ENCODE measurements at places on chromosomes 16 and 17.

GRCh38 chr17:19945009-19945626, 32.5 kb downstream of the AKAP10 start:
- H3K36me3 ChIP-seq = peaks cover 11% of the 10 kb centered on the region
- no peaks in the 10 kb centered on the region for H3K27me3 ChIP-seq

GRCh38 chr16:50268352-50268751, 2.0 kb downstream of the ADCY7 start:
- no peak overlapping the region for H3K27ac ChIP-seq
- no peaks in the 10 kb centered on the region for H3K27me3 ChIP-seq
- no peaks in the 10 kb centered on the region for H3K36me3 ChIP-seq
- no peak for DNase-seq
- peaks cover 74% of the 10 kb centered on the region for H3K4me1 ChIP-seq

- H3K27ac ChIP-seq = no peak overlapping the region
- no peak overlapping the region for H3K4me3 ChIP-seq
- no peaks in the 10 kb centered on the region for H3K36me3 ChIP-seq
- no peaks in the 10 kb centered on the region for H3K27me3 ChIP-seq
- H3K4me1 ChIP-seq = no peaks in the 10 kb centered on the region
Measured at GRCh38 chr17:77670173-77670572, 288.3 kb upstream of the TNRC6C start.

GRCh38 chr17:33596899-33597298, 303.8 kb upstream of the ASIC2 start:
- no peak overlapping the region for H3K27ac ChIP-seq
- no peak overlapping the region for H3K4me3 ChIP-seq
- no peaks in the 10 kb centered on the region for H3K27me3 ChIP-seq
- no peaks in the 10 kb centered on the region for H3K36me3 ChIP-seq

DNA sequence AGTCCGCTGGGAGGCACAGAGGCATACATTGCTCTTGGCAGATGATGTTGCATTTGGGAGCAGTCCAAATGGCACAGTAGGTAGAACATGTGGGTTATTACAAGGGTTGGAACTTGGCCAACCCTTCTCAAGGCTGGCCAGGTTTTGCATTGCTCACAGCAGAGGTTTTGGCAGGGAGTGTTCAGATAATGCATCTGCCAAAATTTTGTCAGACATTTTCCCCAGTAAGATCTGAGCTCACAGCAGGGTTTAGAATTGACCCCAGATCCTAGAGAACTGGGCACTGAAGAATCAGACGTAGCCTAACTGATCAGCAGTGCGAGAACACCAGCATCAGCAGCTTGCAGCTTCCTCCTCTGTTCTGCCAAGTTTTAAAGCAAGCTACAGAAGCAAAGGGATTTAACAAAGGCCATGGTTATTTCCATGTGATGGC, 468.8 kb upstream of the KIF2B start:
- H3K36me3 ChIP-seq = no peaks in the 10 kb centered on the region
- peak; percentile 52 for DNase-seq
- no peak overlapping the region for H3K27ac ChIP-seq
- no peak overlapping the region for H3K4me3 ChIP-seq

- H3K36me3 ChIP-seq = peaks cover 63% of the 10 kb centered on the region
- H3K4me1 ChIP-seq = peaks cover 43% of the 10 kb centered on the region
- H3K27me3 ChIP-seq = no peaks in the 10 kb centered on the region
- peak within 1 kb of the TSS; percentile 94 for H3K27ac ChIP-seq
- DNase-seq = peak; percentile 98
Measured at GRCh38 chr16:30075503-30076275, at the start of gene PPP4C. TSS of gene PPP4C (plus strand) at chr16:30075994. CDS start at chr16:30076378, 384 bp downstream.

DNA sequence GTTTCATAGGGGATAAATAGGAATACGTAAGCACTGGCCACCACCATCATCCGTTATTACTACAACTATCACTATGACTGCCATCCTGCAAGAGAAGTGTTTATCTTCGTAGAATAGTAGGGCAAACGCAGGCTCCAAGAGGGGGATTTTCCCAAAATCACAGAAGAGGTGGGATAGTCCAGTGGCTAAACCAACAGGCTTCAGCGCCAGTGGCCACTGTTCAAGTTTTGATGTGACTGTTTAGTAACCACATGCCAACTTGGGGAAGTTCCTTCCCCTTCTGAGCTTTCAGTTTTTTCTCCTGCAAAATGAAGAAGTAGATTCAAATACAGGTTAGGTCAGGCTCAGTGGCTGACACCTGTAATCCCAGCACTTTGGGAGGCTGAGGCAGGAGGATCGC, 60.7 kb upstream of the GRIN2A start:
- H3K27ac ChIP-seq = no peak overlapping the region
- H3K27me3 ChIP-seq = no peaks in the 10 kb centered on the region
- no peak for DNase-seq
- peaks cover 7% of the 10 kb centered on the region for H3K4me1 ChIP-seq

- H3K36me3 ChIP-seq = no peaks in the 10 kb centered on the region
- peak overlapping the region; percentile 75 for H3K27ac ChIP-seq
- peak overlapping the region; percentile 45 for H3K4me3 ChIP-seq
Measured at GRCh38 chr16:30561089-30561816, 3.1 kb upstream of the ZNF764 start.

- DNase-seq = no peak
- peaks cover 6% of the 10 kb centered on the region for H3K27me3 ChIP-seq
- no peak overlapping the region for H3K27ac ChIP-seq
- no peaks in the 10 kb centered on the region for H3K4me1 ChIP-seq
Measured at GRCh38 chr16:66598111-66598510, 6.4 kb upstream of the CMTM3 start.

DNA sequence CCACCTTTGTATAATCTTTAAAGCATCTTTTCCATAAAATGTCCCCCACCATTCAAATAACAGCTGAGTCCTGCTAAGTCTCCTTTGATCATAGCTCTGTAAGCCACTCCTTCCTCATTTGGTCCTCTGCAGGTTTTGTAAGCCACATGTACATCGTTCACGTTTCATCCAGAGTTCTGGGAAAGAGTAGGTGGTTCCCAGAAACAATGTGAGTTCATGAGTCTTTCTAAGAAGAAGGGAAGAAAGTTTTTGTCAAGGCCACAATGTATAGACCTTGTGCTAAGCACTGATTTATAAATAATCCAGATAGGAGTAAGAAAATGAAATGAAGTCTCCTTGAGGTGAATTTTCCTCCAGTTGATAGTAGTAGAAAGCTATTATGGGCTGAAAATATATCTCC, 8.7 kb upstream of the ANKS4B start:
- H3K36me3 ChIP-seq = no peaks in the 10 kb centered on the region
- no peaks in the 10 kb centered on the region for H3K27me3 ChIP-seq
- no peak overlapping the region for H3K27ac ChIP-seq
- no peaks in the 10 kb centered on the region for H3K4me1 ChIP-seq
- H3K4me3 ChIP-seq = no peak overlapping the region

DNA sequence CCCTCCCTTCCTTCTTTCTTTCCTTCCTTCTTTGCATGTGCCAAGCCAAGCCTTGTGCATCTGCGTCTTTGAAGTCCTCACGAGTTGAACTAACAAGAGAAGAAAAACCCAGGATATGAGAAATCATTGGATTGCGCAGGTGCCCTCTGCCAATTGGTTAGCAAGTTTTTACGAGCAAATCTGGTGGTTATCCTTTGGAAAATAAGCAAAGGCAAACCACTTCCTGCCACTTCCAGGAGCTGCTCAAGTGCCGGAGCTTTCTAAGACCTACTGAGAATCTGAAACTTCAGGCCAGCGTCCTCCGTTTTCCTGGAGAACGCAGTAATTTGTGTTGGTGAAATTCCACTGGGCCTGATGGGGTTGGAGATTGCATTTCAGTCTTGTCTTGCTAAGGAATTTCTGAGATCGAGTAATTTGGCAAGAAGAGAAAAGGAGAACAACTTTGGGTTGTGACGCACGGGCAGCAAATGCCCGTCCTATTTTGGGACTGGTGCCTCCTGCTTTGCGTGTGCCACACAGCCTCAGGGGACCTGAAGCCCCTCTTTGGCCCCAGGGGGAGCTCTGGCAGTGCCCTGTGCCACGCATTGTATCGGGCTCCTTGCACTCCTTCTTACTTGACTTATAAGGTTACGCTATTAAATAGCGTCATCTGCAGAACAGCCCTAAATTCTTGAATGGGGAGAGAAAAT, 56.4 kb downstream of the CMIP start:
- H3K27me3 ChIP-seq = no peaks in the 10 kb centered on the region
- no peak overlapping the region for H3K27ac ChIP-seq
- peaks cover 36% of the 10 kb centered on the region for H3K4me1 ChIP-seq
- no peak for DNase-seq
- H3K36me3 ChIP-seq = no peaks in the 10 kb centered on the region

DNA sequence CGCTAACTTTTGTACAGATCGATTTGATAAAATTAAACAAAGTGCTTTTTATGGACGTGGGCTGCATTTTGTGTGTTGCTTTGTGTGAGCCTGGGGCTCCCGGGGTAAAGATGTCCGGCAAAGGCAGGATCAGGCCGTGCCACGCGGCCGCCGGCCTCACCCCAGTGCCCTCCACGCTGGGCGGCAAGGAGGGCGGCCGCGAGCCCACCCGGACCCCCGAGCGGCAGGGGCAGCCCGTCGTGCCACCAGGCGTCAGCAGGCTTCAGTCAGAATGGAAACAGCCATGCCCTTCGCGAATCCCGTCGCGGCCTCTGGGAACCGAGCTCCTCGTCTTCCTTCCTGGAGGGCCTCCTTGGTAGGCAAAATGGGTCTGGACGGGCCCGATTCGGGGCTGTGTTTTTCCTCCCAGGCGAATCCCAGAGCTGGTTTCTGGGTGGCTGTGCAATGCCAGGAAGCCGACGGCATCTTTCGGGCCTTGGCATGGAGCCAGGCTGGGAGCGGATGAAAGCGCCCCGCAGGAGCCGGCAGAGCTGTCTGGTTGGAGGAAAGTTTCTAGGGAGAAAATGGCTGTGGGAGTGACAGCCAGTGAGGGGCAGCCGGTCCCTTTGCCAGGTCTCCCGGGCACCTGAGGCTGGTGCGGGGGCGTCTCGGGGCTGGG, 5.5 kb downstream of the SOX8 start:
- H3K36me3 ChIP-seq = no peaks in the 10 kb centered on the region
- peak; percentile 66 for DNase-seq
- H3K4me1 ChIP-seq = peaks cover 4% of the 10 kb centered on the region
- H3K4me3 ChIP-seq = no peak overlapping the region

- H3K4me1 ChIP-seq = no peaks in the 10 kb centered on the region
- no peak overlapping the region for H3K4me3 ChIP-seq
- H3K27me3 ChIP-seq = no peaks in the 10 kb centered on the region
- no peak overlapping the region for H3K27ac ChIP-seq
- DNase-seq = no peak
- H3K36me3 ChIP-seq = no peaks in the 10 kb centered on the region
Measured at GRCh38 chr17:40705584-40705983, 2.0 kb upstream of the KRT24 start.

DNA sequence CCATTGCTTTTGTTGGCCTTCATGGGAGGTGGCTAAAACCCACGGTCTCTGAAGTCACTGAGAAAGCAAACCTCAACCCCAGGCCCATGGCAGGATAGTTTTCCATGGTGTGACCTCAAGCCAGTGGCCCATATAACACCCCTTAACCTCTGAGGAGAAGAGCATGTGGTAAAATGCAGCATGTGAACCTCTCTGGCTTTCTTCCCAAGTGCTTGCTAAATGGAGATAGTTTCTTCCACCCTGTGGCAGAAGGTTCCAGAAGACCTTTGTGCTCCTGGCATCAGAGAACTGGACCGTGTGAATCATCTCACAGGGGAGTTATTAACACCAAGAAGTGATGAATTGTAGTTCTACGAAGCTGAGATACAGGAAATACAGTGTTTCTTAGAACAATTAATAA, 47.3 kb downstream of the MYOCD start:
- DNase-seq = no peak
- H3K27ac ChIP-seq = no peak overlapping the region
- no peaks in the 10 kb centered on the region for H3K27me3 ChIP-seq
- H3K36me3 ChIP-seq = no peaks in the 10 kb centered on the region

DNA sequence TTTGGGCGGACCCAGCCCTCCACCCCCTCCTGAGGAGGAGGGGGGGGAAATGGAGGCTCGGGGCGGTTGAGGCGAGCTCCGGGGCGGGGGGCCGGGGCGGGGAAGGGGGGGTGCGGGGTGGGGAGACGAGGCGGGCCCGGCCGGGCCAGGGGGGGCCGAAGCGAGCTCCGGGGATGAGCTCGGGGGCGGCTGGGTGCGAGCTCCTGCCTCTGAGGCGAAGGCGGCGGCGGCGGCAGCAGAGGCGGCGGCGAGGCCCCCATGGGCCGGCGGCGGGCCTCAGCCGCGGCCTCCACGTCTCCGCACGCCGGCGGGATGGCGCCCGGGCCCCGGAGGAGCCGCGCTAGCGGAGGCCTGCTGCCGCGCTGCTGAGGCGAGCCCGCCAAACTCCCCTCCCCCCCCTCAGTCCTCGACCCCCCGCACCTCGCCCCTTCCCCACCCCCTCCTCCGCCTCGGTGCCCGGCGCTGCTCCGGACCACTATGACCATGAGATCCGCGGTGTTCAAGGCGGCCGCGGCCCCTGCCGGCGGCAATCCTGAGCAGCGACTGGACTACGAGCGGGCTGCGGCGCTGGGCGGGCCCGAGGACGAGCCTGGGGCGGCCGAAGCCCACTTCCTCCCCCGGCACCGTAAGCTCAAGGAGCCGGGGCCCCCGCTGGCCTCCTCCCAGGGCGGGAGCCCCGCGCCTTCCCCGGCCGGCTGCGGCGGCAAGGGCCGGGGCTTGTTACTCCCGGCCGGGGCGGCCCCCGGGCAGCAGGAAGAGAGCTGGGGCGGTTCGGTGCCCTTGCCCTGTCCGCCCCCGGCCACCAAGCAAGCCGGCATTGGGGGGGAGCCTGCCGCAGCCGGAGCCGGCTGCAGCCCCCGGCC, 596 bp downstream of the MSL1 start:
- no peaks in the 10 kb centered on the region for H3K27me3 ChIP-seq
- no peak for DNase-seq
- H3K4me1 ChIP-seq = peaks cover 24% of the 10 kb centered on the region

GRCh38 chr17:37829592-37830123, 84.8 kb upstream of the HNF1B start:
- H3K27ac ChIP-seq = no peak overlapping the region
- no peaks in the 10 kb centered on the region for H3K4me1 ChIP-seq
- no peak overlapping the region for H3K4me3 ChIP-seq
- H3K36me3 ChIP-seq = no peaks in the 10 kb centered on the region

- DNase-seq = no peak
- no peaks in the 10 kb centered on the region for H3K4me1 ChIP-seq
- no peak overlapping the region for H3K4me3 ChIP-seq
- peaks cover 3% of the 10 kb centered on the region for H3K27me3 ChIP-seq
- H3K27ac ChIP-seq = no peak overlapping the region
Measured at GRCh38 chr17:41620583-41621434, 3.6 kb downstream of the KRT17 start.

DNA sequence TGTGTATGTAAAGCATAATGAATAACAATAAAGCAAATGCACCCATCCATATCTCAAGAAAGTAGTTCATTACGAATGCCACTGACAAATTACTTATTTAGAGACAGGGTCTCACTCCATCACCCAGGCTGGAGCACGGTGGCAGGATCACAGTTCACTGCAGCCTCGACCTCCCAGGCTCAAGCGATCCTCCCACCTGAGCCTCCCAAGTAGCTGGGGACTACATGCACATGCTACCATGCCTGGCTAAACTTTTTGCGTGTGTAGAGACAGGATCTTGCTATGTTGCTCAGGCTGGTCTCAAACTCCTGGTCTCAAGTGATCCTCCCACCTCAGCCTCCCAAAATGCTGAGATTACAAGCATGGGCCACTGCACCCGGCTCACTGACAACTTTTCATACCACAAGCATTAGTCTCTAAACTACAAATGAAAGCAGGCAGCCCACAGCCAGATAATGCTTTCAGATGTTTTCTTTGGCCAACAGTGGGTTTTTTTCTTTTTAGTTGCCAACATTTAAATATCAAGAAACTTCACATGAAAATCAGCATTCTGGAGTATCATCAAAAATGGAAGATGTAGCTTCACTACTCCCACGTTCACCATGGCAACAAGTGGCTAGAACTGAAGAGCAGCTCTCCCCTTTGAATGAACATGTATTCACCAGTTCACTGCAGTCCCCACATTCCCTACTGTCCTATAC, 7.7 kb downstream of the ARHGAP17 start:
- H3K27me3 ChIP-seq = no peaks in the 10 kb centered on the region
- H3K27ac ChIP-seq = peak overlapping the region; percentile 38
- DNase-seq = no peak
- H3K4me3 ChIP-seq = no peak overlapping the region
- H3K4me1 ChIP-seq = peaks cover 77% of the 10 kb centered on the region
